Astrocyte of the cerebellum (primary cell): ENCODE measurements at places on chromosomes 2 and 18.
A peak's percentile ranks its signal among the peaks of the same experiment; 100 is the strongest.

DNA sequence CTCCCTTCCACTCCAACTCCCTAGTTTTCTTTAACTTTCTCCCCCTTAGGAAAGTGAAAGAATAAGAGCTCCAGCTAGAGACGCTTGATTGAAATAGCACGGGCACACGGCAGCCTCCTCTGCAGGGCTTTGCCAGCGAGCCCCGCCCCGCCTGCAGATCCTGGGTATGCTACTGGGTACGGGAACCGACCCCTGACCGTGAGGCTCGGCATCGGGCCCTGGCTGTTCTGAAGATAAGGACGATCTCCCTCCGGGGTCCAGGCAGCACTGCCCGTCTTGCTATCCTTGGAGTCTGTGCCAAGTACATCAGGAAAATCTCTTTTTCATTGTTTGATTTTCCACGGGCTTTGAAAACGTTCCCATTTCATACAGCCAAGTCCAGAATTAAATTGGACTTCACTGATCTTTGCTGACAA is 284.5 kb downstream of the MTX2 start:
- DNase-seq = no peak

GRCh38 chr2:218217360-218218267 is 625 bp downstream of the ARPC2 start:
- no peak for DNase-seq

DNA sequence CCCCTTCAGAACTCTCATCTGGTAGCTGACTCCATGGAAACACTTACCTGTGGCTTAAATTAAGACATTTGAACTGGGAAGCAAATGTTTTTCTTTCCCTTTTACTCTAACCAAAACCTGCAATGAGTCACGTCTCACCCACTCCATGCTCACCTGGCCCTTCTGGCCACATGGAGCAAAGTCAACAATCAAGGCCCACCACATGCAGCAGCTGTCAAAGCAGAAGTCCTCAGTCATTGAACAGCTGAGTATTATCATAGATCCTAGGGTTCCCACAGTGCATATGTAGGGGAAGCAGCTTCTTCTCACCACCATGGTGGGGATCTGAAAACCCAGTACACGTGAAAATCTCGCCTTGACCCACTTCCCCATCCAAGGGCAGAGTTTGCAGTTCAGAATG is 12.3 kb upstream of the MEP1B start:
- DNase-seq = no peak

DNA sequence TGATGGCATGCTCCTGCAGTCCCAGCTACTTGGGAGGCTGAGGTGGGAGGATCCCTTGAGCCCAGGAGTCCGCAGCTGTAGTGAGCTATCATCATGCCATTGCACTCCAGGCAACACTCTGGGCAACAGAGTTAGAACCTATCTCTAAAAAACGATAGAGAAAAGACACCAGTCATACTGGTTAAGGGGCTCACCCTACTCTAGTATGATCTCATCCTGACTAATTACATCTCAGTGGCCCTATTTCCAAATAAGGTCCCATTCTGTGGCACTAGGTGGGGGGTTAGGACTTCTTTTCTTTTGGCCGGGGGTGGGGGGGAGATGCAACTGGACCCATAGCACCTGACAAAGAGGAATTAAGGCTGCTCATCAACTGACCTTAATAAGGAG is 163.2 kb upstream of the NCK2 start:
- no peak for DNase-seq

DNA sequence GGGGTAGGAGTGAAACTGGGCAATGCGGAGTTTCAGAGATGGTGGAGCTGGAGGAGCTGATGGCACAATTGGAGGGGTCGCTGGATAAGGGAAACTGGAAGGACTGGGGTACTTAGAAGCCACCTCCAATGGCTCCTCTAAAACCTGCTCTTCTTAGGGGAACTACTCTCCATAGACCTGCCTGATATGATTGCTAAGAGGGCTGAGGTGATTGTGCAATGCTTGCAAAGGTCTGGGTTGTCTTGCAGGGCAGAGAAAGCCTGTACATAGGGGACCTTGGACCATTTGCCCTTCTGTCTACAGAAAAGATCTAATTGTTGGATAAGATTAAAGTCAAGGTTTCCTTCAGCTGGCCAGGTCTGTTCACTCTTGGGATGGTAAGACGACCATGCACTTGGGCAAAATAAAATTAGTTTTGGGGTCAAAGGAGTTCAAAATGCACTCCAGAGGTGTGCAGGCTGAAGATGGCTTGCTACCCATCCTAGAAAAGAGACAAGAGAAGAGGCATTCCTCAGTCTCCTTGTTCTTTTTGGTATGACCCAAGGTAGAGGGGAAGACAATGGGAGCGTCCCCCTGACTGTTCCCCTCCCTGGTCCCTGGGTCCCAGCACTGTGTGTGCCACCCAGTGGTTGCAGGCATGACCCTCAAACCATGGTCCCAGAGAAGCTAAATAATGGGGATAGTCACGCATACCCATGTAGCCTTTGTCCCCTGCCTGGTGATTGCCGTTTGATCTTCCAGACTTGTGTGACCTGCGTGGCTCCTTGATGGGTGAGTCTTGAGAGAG is 41.1 kb downstream of the STK17B start:
- DNase-seq = no peak

GRCh38 chr18:72468021-72468710 is 76.0 kb downstream of the CBLN2 start:
- DNase-seq = no peak

GRCh38 chr18:76658627-76659026 is 163.6 kb upstream of the ZNF516 start:
- no peak for DNase-seq

GRCh38 chr2:73114273-73114867 is 1.6 kb upstream of the RAB11FIP5 start:
- DNase-seq = no peak

DNA sequence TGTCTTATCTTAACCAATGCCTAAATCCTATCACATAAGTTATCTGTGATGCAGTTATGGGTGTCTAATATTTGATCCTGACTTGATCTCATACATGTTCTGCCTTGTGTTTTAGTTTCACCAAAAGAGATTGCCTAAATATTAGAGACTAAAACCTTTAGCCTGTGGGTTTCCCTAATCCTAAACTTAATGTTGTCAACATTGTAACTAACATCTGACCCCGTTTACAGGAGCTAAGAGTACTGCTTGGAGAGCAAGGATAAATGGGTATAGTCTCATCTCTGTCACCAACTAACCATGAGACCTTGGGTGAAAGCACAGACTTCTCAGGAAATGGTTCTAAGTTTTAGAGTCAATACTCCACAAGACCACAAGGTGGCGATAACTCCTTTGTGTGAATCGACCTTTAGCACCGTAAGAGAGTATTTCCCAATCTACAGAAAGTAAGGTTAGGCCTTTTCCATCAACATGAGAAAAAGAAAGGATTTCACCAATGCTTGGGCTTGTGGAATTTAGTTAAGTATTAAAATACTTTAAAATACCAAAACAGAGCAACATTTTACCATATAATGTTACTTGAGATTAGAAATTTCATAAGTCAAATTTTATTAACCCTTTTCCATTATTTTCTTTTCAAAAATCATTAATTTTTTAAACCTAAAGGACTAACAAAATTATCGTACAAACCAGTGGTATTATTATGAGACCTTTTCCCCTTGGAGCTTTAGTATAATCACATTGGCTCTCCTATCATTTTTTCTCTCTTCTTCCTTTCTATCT is 60.5 kb downstream of the G6PC2 start:
- peak; percentile 63 for DNase-seq
